ENCODE measurements at places on chromosomes 2 and 18.

DNA sequence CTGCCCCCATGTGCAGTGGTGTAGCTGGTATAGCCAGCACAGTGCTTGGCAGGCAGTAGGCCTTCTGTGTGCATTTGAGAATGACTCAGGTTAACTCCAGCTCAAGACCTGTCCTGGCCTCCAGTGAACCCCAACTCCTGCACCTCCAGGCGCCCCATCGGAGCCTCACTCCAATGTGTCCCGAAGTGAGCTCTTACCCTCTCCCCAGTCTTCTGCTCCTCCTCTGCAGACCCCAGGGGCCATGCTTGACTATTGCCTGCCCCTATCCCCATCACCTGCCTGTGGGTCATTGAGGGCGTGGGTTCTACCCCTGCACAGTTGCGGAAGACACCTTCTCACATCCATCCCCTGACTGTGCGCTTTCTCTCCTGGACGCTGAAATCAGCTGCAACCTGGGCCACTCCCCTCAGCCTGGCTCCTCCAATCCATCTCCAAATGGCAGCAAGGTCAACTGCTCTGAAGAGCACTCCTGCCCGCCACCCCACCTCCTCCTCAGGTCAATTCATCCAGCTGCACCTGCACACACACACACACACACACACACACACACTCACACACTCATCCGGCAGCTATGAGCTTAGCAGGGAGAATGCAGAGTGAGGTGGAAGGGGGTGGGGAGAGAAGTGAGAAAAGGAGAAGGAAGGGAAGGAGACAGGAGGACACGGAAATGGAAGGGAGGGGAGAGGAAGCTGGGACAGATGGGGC is 130.3 kb upstream of the GLI2 start:
- DNase-seq: no peak

- no peak for DNase-seq
These were observed 237.4 kb downstream of the CAMKMT start for GRCh38 chr2:44599130-44599529.

DNA sequence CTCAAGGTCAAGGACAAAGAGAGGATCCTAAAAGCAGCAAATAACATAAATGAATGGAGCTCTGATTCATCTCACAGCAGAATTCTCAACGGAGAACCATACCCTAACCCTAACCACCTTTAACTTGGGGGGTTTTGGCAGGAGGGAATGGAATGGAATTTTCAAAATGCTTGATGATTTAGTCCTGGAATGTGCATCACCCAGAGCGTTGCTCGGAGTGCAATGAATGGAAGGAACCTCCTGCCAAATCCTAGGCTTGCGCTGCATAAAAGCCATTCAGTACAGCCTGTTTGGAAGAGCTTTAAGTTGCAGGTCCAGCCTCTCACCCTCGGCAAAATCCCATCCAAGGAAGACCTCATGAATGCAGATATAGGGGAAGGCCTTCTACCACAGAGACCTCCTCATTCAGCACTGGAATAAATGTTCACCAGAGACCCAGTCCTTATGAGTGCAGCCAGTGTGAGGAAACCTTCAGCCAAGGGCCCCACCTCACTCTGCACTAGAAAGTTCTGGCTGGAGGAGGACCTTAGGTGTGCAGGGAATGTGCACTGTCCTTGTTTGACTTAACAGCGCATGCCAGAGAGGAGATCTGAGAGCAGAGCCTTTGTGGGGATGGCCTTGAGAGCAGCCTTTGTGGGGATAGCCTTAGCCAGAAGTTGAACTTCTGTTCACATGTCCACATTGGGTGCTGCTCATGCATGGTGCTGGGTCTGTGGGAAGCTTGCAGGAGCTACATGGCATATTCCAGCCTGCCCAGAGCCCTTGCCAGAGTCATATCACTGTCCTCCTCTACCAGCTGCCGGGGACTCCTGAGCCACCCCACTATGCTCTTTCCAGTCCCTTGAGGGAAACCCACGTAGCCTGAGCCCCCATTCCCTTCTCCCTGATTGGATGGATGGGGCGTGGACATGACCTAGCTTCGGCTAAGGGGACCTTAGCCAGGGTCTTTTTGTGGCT is 30.5 kb downstream of the ASB1 start:
- DNase-seq: no peak

DNA sequence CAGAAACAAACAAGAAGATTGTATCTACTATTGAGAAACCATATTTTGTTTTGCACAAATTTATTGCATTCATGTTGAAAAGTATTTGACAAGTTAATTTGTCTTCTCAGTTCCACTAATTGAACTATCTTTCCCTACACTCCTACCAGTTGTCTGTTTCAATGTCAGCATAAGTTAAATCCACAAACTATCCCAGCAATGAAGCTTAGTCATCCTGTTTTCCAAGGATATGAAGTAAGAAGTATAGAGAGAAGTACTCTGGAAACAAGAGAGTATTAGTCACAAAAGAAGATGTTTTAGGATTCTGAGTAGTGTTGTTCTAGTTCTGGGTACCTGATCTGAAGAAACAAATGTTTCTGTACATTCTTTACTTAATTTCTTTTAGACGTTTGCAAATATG is 261.6 kb upstream of the ZNF804A start:
- DNase-seq: no peak

DNA sequence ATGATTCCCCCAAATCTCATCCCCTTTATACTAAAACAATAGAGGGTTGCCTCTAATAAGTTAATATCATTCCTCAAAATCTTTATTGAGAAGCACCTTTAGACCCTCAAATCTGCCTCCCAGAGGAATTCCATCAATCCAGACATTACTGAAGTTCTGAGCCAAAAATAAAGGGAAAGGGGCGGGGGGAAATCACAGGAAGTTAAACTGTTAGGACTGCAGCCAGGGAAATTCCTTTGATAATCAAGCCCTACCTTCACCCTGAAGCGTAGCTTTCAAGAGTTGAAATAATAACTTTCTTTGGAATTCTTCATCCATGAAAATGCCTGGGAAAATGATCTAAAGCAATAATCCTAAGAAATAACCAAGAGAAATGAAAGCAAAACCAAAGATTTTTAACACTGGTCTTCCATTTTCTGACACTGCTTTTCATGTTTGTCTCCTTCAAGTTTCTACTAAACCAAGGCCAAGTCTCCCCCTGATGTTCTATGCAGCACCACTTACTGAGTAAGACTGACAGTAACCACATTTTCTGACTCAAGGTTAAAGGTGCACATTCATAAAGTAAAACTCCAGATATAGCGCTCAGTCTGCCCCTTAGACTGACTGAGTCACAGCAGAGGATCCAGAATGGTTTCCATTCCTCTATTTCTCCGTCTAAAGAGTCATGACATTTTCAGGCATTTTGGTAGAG is 78.2 kb downstream of the TCF4 start:
- DNase-seq: no peak

DNA sequence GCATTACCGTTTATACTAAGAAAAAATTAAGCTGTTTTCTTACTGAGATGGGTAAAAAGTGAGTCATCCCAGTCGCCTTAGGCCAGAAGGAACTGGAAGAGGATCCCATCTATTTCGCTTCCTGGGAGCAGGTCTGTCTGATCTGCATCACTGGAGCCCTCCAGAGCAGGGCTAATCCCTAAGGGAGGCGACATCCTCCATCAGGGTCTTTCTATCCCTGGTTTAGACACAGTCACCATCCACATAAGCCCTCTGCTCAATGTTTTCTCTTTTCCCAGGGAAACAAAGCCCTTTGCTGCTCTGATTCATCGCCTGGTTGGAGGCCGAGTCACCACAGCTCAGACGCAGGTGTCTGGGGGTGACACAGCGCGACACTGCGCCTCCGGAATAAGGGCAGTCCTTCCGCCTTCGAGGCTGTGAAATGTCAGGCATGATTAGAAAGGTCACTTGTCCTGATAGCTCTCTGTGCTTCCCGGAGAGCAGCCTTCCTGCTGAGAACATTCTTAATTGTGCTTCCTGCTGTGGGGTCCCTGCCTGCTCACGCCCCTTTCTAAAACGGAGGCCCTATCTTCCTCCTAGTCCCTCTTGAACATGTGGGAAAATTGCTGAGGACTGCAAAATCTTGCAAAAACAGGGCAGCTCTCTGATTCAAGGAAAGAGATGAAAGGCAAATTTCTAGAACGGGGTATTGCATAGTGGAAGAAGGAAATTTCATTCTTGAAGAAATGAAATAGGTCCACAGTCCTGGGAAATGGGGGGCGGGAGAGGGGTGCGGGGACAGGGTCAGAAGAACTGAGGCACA is 56.3 kb downstream of the MARCHF4 start:
- no peak for DNase-seq

DNA sequence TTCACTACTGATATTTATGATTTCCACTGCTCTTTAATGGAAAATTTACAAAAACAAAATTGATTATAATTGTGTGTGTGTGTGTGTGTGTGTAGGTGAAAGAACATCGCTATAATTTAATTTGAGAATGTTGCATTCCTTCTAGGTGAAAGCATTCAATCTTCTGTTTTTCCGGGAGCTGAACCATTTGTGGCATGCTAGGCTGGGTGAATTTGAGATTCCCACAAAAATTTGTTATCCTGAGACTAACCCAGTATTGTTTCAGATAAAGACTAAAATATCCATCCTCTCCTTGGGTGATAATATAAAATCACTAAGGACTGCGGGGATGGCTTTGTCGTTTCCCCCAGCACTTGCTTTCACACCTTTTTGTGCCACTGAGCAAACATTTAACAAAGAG is 911.2 kb upstream of the PIK3C3 start:
- no peak for DNase-seq

GRCh38 chr2:192687015-192687414 is 492.3 kb upstream of the TMEFF2 start:
- DNase-seq: no peak

DNA sequence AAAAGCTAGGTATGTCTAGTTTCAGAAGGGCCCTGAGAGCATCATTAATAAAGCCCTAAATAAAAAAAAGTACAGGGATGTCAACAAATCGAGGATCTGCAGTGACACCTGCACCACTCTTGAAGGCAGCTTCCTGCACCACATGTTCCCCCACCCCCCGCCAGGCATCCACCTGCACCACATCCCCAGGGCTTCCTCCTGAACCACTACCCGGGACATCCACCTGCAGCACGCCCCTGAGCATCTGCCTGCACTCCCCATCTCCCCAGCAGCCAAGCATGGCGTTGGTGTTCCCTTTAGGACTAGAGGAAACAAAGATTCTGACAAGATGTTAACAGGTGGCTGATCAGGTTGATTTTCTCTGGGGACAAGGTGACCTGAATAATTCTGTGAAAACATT is 55.2 kb downstream of the DLGAP1 start:
- DNase-seq: no peak

GRCh38 chr2:5849562-5849961 is 157.4 kb downstream of the SOX11 start:
- no peak for DNase-seq

GRCh38 chr2:120448961-120449810 is 103.2 kb downstream of the INHBB start:
- no peak for DNase-seq

DNA sequence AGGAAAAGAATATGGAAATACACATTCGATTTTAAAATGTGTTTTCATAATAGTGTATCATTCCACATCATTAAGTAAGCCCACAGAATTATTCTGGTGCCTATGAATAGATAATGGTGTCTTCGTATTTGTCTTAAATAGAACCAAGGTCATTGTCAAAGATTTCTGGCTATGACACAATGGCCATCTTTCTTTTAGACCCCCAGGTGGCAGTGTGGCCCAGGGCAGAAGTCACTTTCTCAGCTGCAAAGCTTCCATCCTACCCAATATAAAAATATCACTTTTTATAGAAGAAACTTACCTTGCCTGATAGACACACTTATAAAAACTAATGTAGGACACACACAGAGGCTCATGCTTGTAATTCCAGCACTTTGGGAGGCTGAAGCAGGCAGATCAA is 57.5 kb downstream of the ZRANB3 start:
- DNase-seq: no peak

DNA sequence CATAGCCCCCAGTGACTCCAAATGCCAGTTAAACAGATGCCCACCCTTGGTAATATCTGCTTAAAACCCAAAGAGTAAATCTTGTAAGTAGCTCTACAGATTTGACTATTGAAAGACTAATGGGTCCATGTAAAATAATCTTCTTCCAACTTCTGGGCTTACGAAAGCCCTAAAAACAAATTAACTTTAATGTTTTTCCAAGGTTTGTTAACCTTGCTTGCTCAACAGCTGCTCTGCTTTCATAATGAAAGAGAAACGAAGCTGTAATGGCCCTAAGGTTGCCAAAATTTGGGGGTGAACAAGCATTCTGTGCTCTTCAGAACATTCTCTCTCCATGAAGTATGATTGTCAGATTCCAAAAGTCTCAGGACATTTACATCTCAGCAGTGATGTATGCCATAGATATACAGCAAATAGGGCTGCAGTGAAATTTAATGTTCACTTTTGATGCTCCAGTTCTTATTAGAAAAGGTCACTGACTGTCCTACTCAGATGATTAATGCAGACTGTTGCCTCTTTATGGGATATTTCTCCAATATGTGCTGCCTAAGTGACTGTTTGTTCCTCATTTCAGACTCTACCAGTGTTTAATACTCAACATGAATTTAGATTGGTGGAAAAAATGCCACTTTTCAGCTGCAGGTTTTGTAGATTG is 436.3 kb upstream of the CHST9 start:
- no peak for DNase-seq

DNA sequence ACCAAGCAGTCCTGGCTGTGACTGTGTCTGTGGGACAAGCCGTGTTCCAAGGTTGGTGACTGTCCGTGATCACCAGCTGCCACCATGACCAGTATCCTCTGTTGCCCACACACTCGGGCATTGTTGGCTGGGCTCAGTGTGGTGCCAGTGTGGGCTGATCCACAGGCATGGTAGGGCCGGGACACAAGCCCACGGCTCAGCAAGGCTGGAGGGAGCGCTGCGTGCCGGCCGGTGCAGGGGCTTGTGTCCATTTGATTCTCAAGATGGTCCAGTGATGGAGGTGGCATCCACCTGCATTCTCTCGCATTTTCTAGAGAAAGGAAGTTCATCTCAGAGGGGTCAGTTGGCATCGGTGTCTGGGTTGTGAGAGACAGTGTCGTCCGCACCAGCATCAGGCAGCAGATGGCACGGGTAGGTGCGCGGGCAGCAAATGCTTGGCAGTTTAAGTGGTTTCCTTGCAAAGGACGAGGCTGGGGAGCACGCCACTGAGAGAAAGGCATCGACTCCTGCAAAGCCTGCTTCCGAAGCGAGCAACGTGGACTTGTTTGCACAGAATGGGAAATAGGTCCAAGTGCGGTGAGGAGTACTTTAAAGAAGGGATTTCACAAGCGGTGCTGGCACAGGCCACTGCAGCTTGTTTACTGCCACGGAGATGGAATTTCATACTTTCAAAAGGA is 20.9 kb downstream of the TWIST2 start:
- DNase-seq: no peak

DNA sequence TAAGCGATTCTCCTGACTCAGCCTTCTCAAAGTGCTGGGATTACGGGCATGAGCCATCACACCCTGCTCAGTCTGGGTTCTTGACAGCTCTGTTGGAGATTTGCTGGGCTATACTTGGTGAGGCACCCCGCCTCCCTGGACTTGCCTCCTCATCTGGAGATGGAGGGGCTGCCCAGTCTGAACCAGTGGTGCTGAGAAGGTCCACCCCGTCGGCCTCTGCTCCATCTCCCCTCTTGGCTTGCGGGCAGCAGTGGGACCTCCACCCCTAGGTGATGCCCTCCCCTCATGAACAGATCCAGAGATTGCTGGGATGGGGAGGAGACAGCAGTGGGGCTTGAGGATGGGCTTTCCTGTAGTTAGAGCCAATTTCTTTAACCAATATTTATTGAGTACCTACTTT is 120.9 kb downstream of the CLIP4 start:
- DNase-seq: no peak

GRCh38 chr18:48342581-48342980 is 66.6 kb downstream of the ZBTB7C start:
- DNase-seq: no peak

Measured in posterior cingulate gyrus (tissue), 11 donors.